ENCODE measurements at places on chromosomes 3 and 15.

GRCh38 chr15:74191798-74192197 lies 10.8 kb downstream of the STRA6 start:
- DNase-seq = no peak

GRCh38 chr15:64530472-64530871 lies 70.1 kb downstream of the ZNF609 start:
- no peak for DNase-seq

DNA sequence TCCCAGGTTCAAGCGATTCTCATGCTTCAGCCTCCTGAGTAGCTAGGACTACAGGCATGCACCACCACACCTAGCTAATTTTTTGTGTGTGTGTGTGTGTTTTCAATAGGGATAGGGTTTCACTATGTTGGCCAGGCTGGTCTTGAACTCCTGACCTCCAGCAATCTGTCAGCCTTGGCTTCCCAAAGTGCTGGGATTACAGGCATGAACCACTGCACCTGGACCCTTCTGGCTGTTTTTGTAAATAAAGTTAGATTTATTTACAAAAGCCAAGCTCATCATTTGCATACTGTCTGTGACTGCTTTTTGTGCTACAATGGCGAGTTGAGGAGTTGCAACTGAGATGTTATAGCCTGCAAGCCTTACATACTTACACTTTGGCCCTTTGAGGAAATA lies 28.6 kb upstream of the IL16 start:
- DNase-seq = no peak

DNA sequence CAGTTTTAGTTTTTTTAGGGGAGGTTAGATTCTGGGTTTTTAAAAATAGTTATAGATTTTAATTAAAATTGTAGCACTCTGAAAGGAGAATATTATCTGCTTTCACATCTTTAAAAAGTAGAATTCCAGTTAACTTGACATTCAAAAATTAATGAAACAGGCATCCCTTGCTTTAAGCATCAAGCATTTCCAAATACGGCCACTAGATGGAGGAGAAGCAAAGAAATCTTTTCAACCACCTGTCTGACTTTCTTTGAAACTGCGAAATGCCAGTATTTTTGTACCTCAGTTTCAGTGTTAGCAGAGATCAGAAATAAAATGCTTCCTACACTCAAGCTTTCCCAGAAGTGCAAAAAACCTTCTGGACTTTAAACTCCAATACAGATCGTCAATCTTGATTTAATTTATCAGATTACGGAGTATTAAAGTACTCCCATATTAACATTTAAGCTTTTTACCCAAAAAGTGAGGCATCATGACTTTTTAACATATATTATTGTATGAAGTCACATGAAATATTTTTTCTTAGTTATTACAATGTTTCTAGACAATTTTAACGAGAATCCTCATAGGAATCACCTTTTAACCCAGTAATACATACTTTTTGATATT lies 153.3 kb downstream of the P3H2 start:
- no peak for DNase-seq

DNA sequence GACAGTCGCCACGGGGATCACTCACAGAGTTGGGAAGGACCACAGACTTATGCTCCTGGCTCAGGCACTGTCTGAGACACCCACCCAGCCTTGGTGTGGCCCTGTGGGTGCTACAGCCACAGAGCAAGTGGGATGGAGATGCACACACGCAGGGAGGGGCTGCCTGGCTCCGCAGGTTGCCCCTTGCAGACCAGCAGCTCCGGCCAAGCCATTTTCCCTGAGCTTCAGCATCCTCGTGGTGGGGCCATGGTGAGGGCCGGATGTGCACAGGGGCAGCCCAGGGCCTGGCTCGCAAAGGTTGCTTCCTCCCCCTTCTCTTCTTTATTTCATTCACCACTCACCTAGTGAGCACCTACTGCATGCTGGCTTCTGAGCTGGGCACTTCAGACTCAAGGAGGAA lies 55.4 kb upstream of the GRIP2 start:
- DNase-seq = no peak

GRCh38 chr3:9404680-9405079 lies 7.3 kb downstream of the SETD5 start:
- no peak for DNase-seq

DNA sequence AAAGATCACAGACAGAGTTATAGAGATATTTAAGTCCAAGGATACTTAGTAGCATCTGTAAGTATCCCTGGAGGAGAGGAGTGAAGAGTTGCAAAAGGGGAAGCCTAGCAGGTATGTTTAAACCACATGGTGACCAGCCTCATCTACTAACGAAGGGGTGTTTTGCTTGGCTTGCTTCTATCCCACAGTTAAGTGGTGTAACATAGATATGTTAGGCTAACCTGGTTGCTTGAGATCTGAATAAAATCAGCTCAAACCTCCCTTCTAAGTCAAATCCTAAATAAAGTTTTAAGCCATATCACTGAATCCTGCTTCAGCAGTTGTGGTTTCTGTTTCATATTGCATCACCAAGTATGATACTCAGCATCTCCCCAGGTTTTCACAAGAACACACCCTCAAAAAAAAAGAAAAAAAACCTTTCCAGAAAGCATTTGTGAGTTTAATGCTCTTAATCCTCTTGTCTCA lies 880.2 kb downstream of the ROBO1 start:
- no peak for DNase-seq

All from right kidney (tissue), 9 donors.